A172 (cell line): ENCODE measurements at places on chromosomes 2 and 18.

- DNase-seq = peak; percentile 81
Measured at GRCh38 chr18:8615397-8616027, 6.3 kb downstream of the RAB12 start.

GRCh38 chr18:12027046-12027445 is 45.7 kb downstream of the IMPA2 start:
- DNase-seq = no peak

- DNase-seq = no peak
Measured at GRCh38 chr18:23724681-23725080, 35.4 kb downstream of the LAMA3 start.

DNA sequence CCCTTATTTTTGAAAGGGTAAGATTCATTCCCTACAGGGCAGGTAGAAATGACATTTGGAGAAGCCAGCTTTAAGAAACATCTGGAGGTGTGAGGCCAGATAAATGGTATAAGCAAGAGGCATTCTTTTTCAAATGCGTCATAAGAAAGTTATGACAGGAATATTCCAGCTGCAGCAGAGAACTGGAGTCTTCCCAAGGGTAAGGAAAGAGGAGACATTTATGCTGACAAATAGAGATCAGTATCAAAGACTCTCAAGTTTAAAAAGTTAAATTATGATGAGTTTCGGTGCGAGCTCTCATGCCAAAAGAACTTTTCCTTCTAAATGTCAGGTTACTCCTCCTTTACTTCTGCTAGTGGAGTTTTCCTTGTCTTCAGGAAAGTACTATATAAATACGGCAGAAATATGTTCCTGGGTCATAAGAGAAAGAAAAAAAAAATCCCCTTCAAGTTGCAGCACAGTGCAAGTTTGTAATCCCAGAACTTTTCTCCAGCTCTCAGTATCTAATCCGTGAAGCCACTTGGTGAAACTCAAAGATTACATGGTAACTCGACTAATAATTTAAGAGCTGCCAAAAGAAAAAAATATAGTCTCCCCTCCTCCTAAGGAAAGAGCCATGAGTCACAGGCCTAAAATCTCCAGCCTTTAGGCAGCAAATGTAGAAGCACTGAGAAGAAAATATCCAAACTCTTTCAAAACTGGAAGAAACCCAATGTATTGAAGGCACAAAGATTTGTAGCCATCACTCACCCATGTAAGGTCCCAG is 428.1 kb downstream of the MEIS1 start:
- peak; percentile 13 for DNase-seq

DNA sequence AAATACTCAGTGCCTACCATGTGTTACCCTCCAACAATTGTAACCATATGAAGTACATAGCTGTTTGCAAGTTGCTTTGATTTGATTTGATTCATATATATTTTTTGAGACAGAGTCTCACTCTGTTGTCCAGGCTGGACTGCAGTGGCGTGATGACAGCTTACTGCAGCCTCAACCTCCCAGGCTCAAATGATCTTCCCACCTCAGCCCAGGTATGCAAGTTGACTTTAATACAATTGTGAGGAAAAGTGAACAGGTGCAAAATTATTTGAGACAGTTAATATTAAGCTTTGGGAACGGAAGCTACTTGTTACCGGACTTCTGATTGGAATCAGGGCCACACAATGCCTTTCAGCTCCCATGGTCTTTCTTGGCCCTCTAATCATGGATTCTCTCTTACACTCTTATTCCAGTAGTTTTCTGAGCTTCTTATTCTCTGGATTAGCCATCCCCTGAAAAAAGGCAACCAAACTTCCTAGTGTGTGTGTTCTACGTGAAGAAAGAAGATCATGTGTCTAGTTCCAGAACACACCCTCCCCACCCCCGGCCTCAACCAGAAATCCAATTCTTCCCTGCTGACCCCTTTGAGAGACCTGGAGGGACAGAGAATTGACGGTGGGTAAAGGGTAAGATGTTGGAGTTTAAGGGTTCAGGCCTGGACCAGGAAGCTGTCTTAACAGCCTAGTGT is 1.1 kb upstream of the RPL37A start:
- no peak for DNase-seq

DNA sequence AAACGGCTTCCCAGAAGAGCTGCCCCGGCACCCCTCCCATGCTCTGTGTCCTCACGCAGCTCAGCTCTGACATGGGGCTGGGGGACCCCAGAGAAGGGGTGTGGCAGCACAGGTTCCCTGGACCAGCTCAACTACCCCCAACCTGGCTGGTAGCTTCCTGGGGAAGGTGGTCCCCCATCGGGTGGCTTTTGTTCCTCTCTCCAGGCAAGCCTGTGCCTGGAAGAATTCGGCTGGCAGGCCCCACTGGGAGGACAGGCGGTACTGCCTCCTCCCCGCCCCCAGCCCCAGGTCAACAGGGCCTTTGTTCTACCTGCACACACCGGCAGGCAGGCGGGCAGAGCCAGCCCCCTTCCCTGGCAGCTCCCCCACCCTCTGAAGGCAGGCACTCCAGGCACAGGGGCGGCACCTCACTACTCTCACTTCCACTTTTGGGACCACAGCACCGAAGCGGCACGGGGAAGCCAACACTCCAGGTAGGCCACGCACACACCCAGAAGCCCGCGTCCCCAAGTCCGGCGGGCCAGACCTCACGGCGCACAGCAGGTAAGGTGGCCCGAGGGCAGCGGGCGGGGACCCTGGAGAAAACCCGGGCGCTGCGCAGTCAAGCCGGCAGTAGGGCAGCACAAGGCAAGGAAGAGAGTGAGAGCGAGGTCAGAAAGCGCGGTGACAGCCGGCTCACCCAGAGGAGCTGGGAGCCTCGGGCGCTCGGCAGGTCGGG is 1.3 kb downstream of the HS6ST1 start:
- DNase-seq = no peak

- no peak for DNase-seq
Measured at GRCh38 chr2:239157269-239157668, 243.6 kb downstream of the HDAC4 start.

DNA sequence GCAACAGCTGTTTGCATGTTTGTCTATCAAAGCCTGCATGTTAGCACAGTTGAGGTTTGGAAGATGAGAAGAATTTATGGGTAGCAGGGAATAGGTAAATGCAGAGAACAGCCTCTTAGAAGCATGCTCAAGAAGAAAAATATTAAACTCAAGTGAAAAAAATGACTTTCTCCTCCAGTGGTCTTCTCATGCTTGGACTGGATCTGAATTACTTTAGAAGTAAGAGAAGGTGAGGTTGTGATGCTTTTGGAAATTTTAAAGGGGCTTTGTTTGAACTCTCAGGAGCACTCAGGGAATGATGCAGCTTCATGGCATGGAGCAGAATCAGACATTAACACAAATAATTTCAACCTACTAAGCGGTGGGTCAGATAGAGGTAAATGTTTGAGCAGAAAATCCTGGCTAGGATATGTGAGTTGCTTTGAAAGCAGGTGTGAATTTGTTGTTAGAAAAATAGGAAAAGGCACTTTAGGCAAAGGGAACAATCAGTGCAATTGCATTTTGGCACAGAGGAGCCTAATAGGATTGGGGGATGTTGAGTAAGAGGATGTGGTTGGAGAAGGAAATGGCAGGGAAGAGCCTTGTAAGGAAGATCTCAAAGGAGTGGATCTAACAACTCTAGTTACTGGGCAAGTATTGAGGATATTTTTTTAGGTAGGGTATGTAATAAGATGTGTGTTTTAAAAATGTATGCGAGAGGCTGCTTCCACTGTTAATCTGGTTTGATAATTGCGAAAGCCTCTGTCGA is 76.3 kb downstream of the DDX1 start:
- DNase-seq = peak; percentile 6
